Right ventricle myocardium inferior (tissue), 1 donor: ENCODE measurements at places on chromosomes 16 and 17. TPM values are rescaled to one million over a fixed set of nuclear protein-coding genes. Genes with fewer than 3 reads are reported as not detected.

Gene KRT31
- not detected for total RNA-seq

Gene CDRT15L2
- total RNA-seq: not detected

Gene GAS7
- 90.5 TPM for total RNA-seq

Gene VAT1L
- total RNA-seq: 20.6 TPM

Gene LGALS9
- total RNA-seq: 18.2 TPM

Gene ATXN1L
- 13.4 TPM for total RNA-seq

Gene MT1G
- total RNA-seq: not detected

Gene IGFALS
- not detected for total RNA-seq

Gene CCL16
- not detected for total RNA-seq

Gene KRT32
- not detected for total RNA-seq

Gene SCGB1C2
- not detected for total RNA-seq

Gene LPO
- not detected for total RNA-seq

Gene SLC38A8
- 3.1 TPM for total RNA-seq
